Karpas-422 (cell line): ENCODE measurements at places on chromosomes 5 and 9. TPM values are rescaled to one million over a fixed set of nuclear protein-coding genes. Genes with fewer than 3 reads are reported as not detected.
A peak's percentile ranks its signal among the peaks of the same experiment; 100 is the strongest.

The GPR21 gene
- 0.54 and 16.8 TPM in 2 replicates for total RNA-seq

The NR6A1 gene
- 3.1 and 3.2 TPM in 2 replicates for total RNA-seq

The HTR4 gene
- not detected in 2 replicates for total RNA-seq

The PCA3 gene
- total RNA-seq, result 0.19 TPM in 1 of 2 replicates, not detected in the other

The UCK1 gene
- total RNA-seq, result 8.0 and 23.5 TPM in 2 replicates

The FGFR4 gene
- total RNA-seq, result 2.4 and 3.6 TPM in 2 replicates

The RALGPS1 gene
- total RNA-seq, result 7.0 and 8.2 TPM in 2 replicates

The C1QTNF3 gene
- 12.9 and 20.5 TPM in 2 replicates for total RNA-seq

The FCHO2 gene
- 5.1 and 5.2 TPM in 2 replicates for total RNA-seq

The ENTREP1 gene
- not detected in 2 replicates for total RNA-seq

GRCh38 chr5:83343299-83343698 lies 128.2 kb upstream of the VCAN start:
- H3K36me3 ChIP-seq, result no peaks in the 10 kb centered on the region
- no peak overlapping the region for H3K27ac ChIP-seq
- no peak overlapping the region for H3K4me3 ChIP-seq
- H3K27me3 ChIP-seq, result no peaks in the 10 kb centered on the region
- DNase-seq, result no peak

DNA sequence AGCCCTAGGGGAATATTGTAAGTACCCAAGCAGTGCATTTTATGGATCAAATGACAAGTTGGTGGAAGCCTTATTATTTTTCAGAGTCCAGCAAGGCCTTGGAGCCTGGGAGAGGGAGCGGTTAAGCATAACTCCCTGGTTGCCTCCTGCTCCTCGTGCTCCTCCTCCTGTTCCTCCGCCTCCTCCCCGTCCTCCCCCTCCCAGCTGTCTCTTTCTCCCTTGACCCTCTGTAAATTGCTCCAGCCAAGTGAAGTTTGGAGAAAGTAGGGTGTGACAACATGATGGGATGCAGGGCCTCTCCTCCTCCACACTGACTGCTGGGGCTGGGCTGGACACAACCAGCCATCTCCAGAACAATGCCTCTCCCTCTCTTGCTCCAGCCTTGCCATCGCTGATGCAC lies 586.9 kb downstream of the CCDC171 start:
- no peak overlapping the region for H3K27ac ChIP-seq
- H3K36me3 ChIP-seq, result no peaks in the 10 kb centered on the region
- H3K27me3 ChIP-seq, result no peaks in the 10 kb centered on the region
- DNase-seq, result no peak
- no peaks in the 10 kb centered on the region for H3K4me1 ChIP-seq

- H3K4me1 ChIP-seq, result no peaks in the 10 kb centered on the region
- H3K36me3 ChIP-seq, result no peaks in the 10 kb centered on the region
- H3K4me3 ChIP-seq, result no peak overlapping the region
Measured at GRCh38 chr5:139472386-139473030, 1.7 kb downstream of the SMIM33 start.

- no peaks in the 10 kb centered on the region for H3K27me3 ChIP-seq
- no peak for DNase-seq
- H3K4me1 ChIP-seq, result no peaks in the 10 kb centered on the region
- no peak overlapping the region for H3K27ac ChIP-seq
- no peak overlapping the region for H3K4me3 ChIP-seq
- H3K36me3 ChIP-seq, result no peaks in the 10 kb centered on the region
Measured at GRCh38 chr5:167759057-167759821, 532.2 kb upstream of the WWC1 start.

DNA sequence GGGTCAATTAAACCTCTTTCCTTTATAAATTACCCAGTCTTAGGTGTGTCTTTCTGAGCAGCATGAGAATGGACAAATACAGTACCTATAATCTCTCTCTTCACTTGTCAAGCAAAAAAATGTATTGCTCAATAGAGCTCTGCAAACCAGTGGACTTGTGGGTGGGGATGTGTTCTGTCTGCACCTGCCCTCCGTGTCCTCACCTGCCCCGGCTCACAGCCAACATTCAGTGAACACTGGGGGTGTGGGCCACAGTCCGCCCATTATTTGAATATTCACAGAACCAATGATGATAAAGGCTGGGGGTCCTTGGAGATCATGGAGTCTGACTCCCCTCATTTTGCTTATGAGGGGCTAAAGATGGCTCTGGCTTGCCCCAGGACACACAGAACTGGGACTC lies 36.9 kb upstream of the MED27 start:
- H3K27me3 ChIP-seq, result no peaks in the 10 kb centered on the region
- H3K27ac ChIP-seq, result no peak overlapping the region
- no peaks in the 10 kb centered on the region for H3K4me1 ChIP-seq
- no peak overlapping the region for H3K4me3 ChIP-seq
- H3K36me3 ChIP-seq, result no peaks in the 10 kb centered on the region
- DNase-seq, result peak; percentile 25

DNA sequence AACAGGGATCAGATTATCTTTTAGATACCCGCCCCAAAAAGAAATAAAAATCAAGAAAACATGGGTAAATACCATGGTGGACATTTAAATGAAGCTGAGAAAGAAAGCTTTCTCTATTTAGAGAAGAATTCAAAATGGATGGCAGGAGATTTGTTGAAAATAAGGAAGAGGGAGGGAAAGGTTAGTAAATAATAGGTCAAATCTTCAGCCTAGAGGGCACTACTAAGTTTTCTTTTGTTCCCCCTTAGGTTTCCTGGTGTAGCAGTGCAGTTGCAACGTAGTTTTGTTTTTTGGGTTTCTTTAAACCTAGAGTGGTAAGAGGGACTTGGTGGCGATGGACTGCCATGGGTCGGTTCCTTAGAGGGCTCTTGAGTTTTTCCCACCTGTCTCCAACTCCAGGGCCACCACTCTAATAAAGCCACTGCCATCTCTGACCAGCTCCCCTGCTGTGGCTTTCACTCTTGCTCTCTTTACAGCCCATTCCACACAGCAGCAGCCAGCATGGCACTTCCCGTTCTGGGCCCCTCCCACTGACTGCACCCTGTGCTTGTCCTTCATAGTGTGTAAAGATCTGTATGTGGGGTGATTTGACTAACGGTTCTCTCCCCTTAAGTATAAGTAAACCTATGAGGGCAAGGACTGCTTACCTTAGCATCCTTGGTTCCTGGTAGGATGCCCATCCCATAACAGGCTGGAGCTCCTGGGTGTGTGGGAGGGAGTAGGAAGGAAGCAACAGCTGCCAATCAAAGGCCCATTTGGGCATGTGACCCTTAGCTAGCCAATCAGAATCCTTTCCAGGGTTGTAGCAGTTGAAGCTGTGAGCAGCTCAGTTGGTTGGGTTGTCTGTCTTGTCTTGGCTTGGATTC lies 118.3 kb downstream of the SLC1A3 start:
- no peaks in the 10 kb centered on the region for H3K27me3 ChIP-seq
- H3K4me3 ChIP-seq, result peak overlapping the region; percentile 67
- 0 out of 2 replicates have a peak, but pooled peaks cover 3% of the 10 kb centered on the region for H3K36me3 ChIP-seq
- H3K27ac ChIP-seq, result peak overlapping the region; percentile 82
- H3K4me1 ChIP-seq, result peaks cover 61% of the 10 kb centered on the region

DNA sequence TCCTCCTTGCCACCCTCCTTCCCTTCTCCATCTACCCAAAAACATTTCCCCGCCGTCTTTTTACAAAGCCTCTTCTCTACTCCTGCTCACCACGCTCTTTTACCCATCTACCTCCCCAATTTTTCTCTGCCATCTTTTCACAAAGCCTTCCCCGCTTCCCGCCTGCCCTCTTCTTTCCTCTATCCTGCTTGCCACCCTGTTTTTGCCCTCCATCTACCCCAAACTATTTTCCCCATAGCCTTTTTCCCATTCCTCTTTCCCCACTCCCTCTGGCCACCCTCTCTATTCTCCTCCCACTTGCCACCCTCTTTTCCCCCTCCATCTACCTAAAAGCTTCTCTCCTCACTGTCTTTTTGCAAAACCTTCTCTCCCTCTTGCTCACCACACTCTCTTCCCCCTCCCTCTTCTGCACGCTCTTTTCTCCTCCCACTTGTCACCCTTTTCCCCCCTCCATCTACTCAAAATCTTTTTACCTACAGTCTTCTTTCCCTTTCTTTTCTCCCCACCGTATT lies 19.4 kb upstream of the TRIM52 start:
- no peaks in the 10 kb centered on the region for H3K4me1 ChIP-seq
- no peak overlapping the region for H3K27ac ChIP-seq
- H3K4me3 ChIP-seq, result no peak overlapping the region
- DNase-seq, result no peak
- H3K27me3 ChIP-seq, result no peaks in the 10 kb centered on the region

GRCh38 chr5:173202266-173202875 lies 32.6 kb downstream of the NKX2-5 start:
- H3K36me3 ChIP-seq, result no peaks in the 10 kb centered on the region
- no peak overlapping the region for H3K4me3 ChIP-seq
- 0 out of 2 replicates have a peak, but pooled peaks cover 3% of the 10 kb centered on the region for H3K27me3 ChIP-seq
- H3K4me1 ChIP-seq, result peaks cover 10% of the 10 kb centered on the region
- no peak overlapping the region for H3K27ac ChIP-seq

DNA sequence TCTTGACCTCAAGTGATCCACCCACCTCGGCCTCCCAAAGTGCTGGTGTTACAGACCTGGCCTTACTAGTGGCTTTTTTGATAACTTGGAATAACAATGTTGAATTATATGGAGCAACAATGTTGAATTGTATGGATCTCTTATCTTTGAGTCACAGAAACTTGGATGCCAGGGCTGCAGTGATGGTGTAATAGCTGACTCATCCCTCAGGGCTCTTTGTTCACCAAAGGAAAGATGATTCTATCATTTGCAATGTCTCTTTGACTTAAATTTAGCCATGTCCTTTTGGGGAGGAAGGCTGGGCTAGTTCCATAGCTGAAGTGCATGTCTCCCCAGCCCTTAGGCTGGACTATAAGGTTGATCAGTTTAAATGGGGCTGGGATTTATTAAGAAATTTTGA lies 172.3 kb downstream of the PDZD2 start:
- no peak for DNase-seq
- H3K27ac ChIP-seq, result no peak overlapping the region

DNA sequence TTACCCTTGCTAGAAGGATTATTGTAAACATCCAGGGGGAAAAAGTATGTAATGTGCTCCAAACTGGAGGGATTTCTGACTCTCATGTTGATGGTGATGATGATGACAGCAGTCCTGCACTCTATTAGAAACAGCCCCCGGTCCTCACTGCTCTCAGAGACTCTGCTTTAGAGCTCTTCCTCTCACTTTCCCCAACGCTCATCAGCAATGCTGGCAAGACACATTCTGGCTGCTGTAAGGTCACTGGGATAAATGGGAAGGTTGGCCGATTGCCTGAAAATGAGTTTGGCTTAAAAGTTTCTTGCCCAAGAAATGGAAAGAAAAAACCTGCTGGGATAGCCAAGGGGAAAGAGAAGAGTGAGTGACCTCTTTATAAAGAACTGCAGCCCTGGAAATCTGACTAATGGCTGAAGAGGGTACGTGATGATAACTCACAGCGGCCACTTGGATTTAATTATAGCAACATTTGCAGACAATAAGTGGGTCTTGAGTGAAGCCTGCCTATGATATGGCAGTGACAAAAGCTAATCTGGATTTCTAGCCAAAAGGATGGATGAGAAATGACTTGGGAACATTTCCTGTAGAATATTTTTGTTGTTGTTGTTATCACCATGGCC lies 235.8 kb downstream of the TMEM38B start:
- no peaks in the 10 kb centered on the region for H3K4me1 ChIP-seq
- no peak overlapping the region for H3K4me3 ChIP-seq
- DNase-seq, result no peak
- no peaks in the 10 kb centered on the region for H3K36me3 ChIP-seq

- H3K36me3 ChIP-seq, result no peaks in the 10 kb centered on the region
- H3K4me1 ChIP-seq, result no peaks in the 10 kb centered on the region
- no peaks in the 10 kb centered on the region for H3K27me3 ChIP-seq
- no peak overlapping the region for H3K4me3 ChIP-seq
- no peak overlapping the region for H3K27ac ChIP-seq
Measured at GRCh38 chr5:161562446-161562845, 15.9 kb upstream of the GABRB2 start.
